ENCODE measurements at places on chromosomes 1 and 21.

- DNase-seq = no peak
Measured at GRCh38 chr1:64574301-64574700, 104.4 kb downstream of the CACHD1 start.

DNA sequence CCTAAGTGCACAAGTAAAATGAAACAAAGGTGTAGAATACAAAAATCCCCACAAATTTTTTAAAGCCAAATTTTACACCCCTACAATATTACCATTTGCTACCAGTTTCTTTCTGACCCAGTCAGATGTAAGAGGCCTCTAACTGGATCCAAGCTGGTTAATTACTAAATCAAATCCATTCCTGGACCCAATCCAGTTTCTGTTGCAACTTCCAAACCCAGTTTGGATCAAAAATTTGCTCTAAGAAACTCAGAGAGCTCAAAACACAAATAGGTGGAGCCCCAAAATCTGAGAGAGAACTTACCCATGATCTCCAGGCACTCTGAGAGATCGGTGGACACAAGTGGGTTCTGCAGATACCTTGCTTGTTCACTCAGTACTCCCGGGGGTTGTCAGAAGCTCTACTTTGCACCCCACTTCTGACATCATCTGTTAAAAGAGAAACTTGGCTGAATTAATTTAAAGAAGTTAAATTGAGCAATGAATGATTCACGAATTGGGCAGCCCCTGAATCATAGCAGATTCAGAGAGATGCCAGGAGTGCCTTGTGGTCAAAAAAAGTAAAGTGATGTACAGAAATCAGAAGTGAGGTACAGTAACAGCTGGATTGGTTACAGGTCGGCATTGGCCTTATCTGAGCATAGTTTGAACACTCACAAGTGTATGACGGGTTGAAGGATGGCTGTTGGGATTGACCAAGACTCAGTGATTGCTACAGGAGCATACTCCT, 448.0 kb downstream of the KCNT2 start:
- DNase-seq = no peak

GRCh38 chr1:71093938-71094337, 13.1 kb upstream of the ZRANB2 start:
- no peak for DNase-seq

GRCh38 chr1:78913950-78914349, 92.6 kb downstream of the ADGRL4 start:
- DNase-seq = no peak

- no peak for DNase-seq
Measured at GRCh38 chr1:16244650-16245285, 7.8 kb upstream of the CPLANE2 start.

DNA sequence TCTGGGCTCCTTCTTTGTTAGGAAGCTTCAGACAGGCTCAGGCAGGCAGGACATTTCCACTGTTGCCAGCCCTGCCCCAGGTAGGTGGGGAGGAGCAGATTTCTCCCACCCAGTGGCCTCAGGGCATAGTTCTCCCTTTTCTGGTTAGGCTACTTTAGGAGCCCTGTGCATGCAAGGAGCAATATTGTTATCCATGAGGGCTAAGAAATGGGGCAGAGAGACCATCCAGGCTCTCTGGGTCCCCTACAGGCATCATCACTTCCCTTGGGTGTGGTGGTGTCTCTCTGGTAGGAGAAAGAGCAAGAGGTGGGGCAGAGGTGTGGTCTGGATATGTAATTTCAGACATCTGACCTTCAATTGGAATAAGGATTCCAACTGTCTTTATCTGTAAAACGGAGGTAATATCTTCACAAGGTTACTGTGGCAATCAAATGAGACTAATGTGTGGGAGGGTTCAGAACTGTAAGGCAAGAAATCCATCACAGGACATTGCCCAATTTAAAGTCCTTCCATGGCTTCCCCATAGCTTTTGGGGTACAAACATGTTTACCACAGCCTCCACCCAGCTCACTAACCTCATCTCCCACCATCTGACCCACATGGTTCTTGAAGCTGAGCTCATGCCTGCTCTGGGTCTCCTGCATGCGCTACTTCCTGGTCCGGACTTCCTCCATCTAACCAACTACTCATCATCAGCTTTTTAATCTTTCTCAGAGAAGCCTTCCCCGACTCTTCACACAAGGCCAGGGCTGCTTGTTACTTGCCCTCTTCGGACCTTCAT, 26.1 kb downstream of the PCAT6 start:
- DNase-seq = no peak

- DNase-seq = no peak
Measured at GRCh38 chr1:160911441-160911840, 26.5 kb upstream of the ITLN1 start.

DNA sequence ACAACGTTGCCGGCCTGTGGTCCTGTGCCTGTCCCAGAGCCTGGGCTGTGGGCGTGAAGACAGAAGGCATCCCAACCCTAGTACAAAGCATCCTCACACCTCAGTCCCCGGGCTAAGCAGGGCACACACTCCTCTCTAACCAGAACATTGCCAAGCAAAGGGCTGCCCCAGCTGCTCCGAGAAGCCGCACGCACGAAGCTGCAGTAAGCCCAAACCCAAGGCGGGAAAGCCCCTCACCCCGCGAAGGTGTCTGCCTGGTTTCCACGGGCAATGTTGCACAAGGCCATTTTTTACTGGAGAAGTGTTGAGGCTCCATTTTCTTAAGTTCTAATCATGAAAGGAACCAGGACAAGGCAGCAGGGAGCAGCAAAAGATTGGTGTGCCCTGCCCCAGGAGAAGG, 519.0 kb downstream of the NPHP4 start:
- no peak for DNase-seq

GRCh38 chr1:163561580-163562295, 240.0 kb downstream of the NUF2 start:
- no peak for DNase-seq

GRCh38 chr1:202642619-202643291, 67.5 kb downstream of the SYT2 start:
- DNase-seq = no peak

DNA sequence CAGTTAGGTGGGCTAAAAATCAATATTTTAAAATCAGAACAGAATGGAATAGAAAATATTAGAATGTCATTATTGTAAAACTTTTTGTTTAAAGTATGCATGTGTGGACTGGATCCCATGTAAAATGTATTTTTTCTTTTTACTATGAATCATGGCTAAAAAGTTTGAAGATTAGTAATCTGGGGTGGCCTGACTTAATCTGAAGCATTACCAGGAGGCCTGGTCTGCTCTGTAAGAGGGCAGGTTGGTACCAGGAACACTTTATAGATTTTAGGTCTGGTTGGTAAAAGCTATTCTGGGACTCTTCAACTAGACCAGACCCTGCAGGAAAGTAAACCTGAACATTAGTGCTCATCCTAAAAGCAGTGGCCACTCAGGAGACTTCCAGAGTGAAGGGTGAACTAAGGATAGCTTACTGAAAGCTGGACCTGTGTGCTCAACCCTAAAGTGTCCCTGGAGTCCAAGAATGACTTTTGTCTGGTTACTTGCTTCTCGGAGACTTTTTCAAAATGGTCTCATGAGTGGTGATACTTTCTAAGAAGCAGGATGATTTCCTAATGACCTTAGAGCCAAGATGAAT, 16.5 kb downstream of the RGL1 start:
- DNase-seq = no peak

- DNase-seq = no peak
Measured at GRCh38 chr1:12072741-12073140, 9.6 kb downstream of the TNFRSF8 start.

Measured in activated CD4-positive, alpha-beta T cell treated with anti-CD3 and anti-CD28 coated beads, Interleukin-2, amount 50 U/mL, for 1 hour (primary cell).